Stimulated activated CD8-positive, alpha-beta memory T cell treated with anti-CD3 and anti-CD28 coated beads, Interleukin-15, amount 100 ng/mL, for 24 hours (primary cell): ENCODE measurements at places on chromosomes 2 and 18.

- DNase-seq = no peak
Measured at GRCh38 chr2:242015108-242016065, 145.9 kb downstream of the RTP5 start.

- DNase-seq = no peak
Measured at GRCh38 chr2:96111257-96111640, 5.1 kb downstream of the ADRA2B start.

DNA sequence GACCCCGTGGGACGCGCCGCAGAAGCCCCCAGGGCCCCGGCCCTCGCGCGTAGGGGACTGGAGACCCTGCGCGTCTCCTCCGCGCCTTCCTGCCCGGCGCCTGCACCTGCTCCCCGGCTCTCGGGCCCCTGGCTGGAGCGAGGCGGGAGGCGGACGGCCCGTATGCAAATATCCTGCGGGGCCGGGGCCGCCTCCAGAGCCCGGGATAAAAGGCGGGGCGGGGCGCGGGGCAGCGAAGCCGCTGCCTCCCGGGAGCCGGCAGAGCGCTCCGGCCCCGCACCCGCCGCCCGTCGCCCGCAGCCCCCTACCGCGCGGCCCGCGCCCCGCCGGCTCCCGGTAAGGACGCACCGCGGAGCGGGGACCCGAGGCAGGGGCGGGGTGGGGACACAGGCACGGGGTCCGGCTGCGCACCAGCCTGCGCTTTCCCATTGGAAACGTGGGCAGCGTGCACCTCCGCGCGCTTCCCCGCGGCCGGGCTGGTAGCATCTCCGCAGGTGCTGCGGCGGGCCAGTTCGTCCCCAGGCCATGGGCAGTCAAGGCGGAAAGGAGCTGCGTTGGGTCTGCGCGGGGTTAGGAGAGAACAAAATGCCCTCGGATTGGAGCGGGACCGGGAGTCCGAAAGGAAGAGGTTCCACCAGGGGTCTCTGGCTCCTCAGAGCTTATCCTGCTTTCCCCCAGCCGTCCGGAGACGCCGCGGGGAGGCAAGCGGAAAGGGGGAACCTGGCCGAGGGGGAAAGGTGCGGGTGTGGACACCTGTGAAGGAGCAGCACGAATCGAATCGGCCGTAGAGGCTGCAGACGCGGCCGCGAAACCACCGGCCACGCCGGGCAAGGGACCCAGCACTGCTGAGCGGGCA, at the start of gene ATP6V1C2:
Gene ATP6V1C2 (plus strand): TSS at position 235 of the 856 bp plus-strand sequence. CDS start 1,220 bp downstream, outside the sequence.
- DNase-seq = no peak

DNA sequence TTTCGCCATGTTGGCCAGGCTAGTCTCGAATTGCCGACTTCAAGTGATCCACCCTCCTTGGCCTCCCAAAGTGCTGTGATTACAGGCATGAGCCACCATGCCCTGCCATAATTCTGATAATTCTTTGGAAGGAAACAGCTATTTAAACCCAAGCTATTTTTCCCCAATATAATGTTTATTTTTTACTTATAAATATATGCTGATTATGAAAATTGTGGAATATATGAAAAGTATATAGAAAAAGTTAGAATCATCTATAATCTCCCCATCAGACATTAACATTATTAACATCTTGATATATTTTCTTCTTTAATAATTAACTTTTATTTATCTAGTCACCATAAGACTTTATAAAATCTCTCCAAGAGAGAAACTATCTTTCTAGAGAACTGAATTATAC, 41.2 kb downstream of the HADHB start:
- no peak for DNase-seq

- DNase-seq = no peak
Measured at GRCh38 chr18:76801567-76802505, 20.5 kb upstream of the ZNF236 start.

DNA sequence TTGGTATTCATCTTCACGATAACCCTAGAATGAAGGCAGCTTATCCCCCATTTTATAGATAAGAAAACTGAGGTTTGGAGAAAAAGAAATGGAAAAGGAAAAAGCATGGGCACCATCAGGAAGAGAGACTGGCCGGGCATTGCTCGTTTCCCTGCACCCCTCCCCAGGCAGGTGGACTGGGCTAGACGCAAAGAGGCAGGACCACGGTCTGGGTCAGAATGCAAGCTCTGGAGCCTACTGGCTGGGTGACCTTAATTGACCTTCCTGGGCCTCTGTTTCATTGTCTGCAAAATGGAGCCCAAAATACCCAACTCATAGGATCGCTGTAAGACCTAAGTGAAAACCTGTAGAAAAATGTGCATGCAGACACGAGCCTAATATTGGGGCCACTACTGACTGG, 135.3 kb upstream of the GLI2 start:
- DNase-seq = no peak

GRCh38 chr2:20653695-20654534, 3.0 kb upstream of the HS1BP3 start:
- DNase-seq = no peak

GRCh38 chr2:119544939-119545475, 758 bp downstream of the CFAP221 start:
- DNase-seq = no peak

- DNase-seq = no peak
Measured at GRCh38 chr2:222058819-222059445, 239.9 kb downstream of the PAX3 start.

DNA sequence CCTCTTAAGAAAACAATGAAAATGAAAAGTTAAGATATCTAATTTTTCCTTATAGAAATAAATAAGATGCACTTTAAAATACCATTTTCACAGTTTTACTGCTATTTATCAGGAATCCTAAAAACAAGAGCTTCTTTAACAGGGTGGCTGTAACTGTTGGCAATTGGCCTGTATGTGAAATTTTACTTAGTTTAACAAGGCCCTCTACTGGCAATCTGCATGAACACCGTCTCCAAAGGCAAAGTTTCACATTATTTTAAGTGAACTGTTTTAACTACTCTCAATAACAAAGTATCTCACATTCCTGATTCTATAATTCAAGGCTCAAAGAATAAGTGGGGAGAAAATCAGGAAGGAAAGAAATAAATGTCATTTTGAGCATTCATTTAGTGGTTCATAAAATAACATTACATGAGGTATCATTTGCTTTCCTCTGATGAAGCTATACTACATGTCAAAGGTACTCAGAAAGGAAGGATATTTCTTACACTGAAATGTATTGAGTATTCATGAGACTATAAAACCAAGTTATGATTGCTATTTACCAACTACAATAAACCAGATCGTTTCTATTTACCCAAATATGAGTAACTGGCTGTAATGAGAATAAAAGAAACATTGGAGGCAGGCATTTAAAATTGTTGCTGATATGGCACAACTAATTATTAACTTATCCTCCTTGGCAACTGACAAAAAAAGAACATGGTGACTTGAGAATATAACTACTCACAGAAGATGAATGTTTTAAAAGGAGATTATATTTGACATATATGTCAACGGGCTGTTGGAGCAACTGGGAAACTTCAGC, 7.0 kb downstream of the NCKAP5 start:
- no peak for DNase-seq

- DNase-seq = no peak
Measured at GRCh38 chr2:182280118-182280517, 146.7 kb downstream of the PDE1A start.

- DNase-seq = no peak
Measured at GRCh38 chr2:130352237-130352636, 3.6 kb upstream of the PTPN18 start.

- DNase-seq = no peak
Measured at GRCh38 chr18:62716619-62717168, 1.4 kb downstream of the PHLPP1 start.

DNA sequence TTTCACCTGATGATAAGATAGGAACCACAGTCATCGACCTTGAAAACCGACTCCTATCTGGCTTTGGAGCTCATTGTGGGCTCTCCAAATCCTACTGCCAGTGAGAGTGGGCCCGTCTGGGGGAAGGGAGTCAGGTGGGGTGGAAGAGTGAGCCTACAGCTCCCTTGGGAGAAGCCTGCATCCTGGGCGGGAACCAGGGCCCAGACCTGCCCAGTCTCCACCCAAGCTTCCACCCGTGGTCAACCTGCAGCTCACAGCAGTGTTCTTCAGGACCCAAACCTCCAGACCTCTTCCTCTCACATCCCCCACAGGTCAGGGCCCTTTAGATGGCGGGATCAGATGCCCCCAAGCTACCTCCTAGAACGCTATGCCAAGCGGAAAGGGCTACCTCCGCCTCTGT, 40.2 kb downstream of the LMAN2L start:
- DNase-seq = no peak

- no peak for DNase-seq
Measured at GRCh38 chr2:18435426-18436037, 124.9 kb downstream of the RDH14 start.

- DNase-seq = no peak
Measured at GRCh38 chr18:39441648-39442047, 1876.0 kb upstream of the CELF4 start.

GRCh38 chr2:172287605-172288315, 139.6 kb upstream of the ITGA6 start:
- no peak for DNase-seq

- DNase-seq = peak; percentile 52
Measured at GRCh38 chr2:27754138-27754588, 17.4 kb upstream of the MRPL33 start.

GRCh38 chr2:170818036-170818751, 1.5 kb downstream of the GAD1 start:
- DNase-seq = no peak

- DNase-seq = no peak
Measured at GRCh38 chr2:11625671-11626070, 44.3 kb downstream of the NTSR2 start.

DNA sequence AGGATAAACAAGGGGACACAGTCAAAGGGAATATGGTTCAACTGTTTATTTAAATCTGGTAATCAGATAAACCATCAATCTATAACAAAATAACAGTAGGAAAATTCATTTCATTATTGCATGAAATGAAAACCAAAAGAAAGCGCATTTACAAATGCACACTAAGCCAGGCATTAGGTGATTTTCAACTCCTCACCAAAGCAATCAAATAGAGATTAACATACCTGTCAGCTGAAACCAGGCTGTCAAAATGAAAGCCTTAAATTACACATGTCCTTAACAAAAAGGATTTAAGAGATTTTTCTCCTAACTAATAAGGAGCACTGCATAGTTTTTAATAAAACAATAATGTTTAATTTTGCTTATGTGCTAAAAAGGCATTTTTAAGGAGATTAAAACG, 23.0 kb downstream of the STK39 start:
- no peak for DNase-seq

- no peak for DNase-seq
Measured at GRCh38 chr2:169009865-169010579, 21.1 kb downstream of the ABCB11 start.
